ENCODE measurements at places on chromosomes 13 and 19.

GRCh38 chr13:109336730-109337129, 449.7 kb downstream of the IRS2 start:
- DNase-seq: no peak

GRCh38 chr13:37070145-37070695, 10.7 kb upstream of the SUPT20H start:
- DNase-seq: no peak

DNA sequence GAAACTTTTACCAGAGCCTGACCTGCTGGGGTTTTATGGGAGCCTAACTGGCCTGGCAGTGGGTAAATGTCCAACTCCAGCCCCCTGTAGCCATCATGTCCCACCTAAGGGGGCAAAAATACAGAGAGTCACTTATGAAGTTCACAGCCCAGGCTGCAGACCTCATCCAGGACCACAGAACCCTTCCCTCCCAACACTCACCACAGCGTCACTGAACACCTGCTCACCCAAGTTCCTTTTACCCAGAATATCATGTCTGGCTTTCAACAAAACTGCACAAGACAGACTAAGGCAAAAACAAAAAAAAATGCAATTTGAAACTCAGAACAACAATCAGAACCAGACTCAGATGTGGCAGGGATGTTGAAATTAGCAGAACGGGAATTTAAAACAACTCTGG, 6.4 kb downstream of the CEACAM3 start:
- DNase-seq: no peak

DNA sequence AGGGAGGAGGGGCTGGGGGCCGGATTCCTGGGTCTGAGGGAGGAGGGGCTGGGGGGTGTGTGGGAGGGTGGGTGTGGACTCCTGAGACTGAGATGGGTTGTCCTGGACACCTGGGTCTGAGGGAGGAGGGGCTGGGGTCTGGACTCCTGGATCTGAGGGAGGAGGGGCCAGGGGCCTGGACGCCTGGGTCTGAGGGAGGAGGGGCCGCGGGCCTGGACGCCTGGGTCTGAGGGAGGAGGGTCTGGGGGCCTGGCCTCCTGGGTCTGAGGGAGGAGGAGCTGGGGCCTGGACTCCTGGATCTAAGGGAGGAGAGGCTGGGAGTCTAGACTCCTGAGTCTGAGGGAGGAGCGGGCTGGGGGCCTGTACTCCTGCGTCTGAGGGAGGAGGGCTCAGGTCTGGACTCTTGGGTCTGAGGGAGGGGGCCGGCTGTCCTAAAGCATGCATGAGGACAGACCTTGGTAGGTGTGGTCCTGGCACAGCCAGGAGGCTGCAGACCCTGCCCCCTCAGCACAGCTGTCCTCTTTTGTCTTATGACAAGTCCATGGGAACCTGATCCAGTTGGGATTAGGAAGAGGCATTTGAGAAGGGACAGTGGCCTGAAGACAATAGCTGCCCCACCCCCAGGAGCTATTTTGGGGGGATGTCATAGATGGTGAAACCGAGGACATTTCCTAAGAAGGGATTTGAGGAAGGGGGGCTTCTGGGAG, 1.3 kb downstream of the TNNT1 start:
- DNase-seq: no peak

DNA sequence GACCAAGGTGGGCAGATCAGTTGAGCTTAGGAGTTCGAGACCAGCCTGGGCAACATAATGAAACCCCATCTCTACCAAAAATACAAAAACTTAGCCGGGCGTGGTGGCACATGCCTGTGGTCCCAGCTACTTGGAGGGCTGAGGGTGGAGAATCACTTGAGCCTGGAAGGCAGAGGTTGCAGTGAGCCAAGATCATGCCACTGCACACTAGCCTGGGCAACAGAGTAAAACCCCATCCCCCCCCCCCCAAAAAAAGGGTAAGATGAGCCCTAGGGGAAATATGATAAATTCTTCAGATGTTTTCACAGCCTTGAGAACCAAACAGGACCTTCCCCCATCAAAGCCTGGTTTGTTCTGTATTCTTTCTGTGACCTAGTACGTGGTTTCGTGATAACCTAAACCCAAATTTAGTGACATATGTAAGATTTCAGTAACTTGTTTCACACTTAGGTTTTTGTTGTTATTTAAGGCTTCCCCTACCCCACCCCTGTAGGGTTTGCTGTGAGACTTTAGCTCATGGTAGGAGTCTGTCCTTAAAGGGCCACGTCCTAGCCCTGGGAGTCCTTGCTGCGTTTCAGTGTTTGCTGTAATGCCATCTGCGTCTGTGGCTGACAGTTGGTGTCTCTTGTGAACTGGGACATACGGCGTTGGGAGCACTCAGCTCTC, 49.6 kb downstream of the MYO9B start:
- DNase-seq: no peak

- DNase-seq: no peak
These were observed 194.7 kb downstream of the B3GLCT start for GRCh38 chr13:31394506-31394905.

DNA sequence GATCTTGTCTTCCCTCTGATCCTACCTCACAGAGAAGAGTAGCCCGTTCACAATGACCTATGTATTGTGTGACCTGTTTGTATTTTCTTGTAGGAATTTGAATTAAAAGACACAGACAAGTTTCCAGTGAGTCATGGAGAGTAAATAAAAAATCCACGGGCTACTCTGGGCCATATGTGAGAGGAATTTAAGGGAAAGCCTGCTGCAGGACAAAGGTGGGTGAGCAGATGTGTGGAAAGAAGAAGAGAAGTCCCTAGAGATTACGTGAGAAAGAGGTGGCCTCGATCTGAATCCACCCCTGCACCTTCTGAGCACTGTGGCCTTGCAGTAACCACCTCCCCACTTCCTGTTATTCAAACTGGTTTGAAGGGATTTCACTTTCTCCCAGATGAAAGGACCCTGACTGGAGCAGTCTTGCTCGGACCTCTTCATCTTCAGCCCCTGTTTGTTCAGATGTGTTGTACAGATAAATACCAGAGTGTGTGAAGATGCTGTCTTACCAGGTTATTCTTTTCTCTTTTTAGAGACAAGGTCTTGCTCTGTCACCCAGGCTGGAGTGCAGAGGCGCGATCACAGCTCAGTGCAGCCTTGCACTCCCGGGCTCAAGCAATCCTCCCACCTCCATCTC, 205.4 kb downstream of the PDS5B start:
- no peak for DNase-seq

DNA sequence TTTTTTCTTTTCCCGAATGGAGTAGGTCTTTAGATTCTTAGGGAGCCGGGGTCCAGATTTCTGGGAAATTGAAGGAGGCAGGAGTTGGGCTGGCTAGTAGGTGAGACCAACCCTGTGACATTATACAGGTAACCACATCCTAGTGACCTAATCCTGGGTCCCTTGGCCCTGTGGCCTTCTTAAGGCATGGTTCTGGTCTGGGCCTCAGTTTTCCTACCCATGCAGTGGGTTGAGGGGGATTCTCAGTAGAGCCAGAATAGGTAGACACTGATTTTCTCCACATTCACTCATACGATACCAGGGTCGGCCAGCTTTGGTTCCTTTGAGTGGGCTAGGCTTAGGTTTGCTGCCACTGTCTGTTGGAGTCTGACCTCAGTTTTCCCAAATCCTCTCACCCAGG, 7.2 kb downstream of the PPFIA3 start:
- no peak for DNase-seq

DNA sequence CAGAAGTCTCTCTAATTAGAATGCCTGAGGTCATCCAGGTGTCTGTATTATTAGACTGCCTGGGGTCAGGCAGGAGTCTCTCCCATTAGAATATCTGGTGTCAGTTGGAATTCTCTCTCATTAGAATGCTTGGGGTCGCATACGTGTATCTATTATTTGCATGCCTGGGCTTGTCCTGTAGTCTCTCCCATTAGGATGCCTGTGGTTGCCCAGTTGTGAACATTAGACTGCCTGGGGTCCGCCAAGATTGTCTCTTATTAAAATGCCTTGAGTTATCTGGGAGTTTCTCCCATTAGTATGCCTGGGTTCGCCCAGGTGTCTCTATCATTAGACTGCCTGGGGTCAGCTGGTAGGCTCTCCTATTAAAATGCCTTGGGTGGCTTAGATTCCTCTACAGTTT, 1494.7 kb downstream of the UQCRFS1 start:
- no peak for DNase-seq

GRCh38 chr19:48600679-48601417, 5.7 kb upstream of the SPACA4 start:
- no peak for DNase-seq

- DNase-seq: no peak
These were observed 17.0 kb upstream of the TMEM255B start for GRCh38 chr13:113742000-113742441.

DNA sequence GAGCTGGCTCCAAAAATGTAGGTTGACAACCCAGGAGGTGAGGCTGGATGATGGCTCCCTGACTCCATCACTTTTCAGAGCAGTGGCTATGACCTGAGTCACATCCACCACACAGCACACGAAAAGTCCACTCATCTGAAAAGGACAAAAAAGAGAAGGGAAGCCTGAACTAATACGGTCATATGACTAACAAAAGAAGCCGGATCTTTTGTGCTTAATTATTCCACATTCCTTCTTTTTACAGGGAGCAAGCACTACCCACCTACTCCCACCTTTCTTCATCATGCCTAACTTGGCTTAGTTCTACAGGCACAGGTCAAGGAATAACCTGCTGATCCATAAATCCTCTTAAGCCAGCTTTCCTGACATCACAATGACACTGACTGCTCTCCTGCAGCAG, 601.3 kb upstream of the MIR17HG start:
- DNase-seq: no peak

- no peak for DNase-seq
These were observed 2.5 kb upstream of the UBE2M start for GRCh38 chr19:58560921-58561320.

DNA sequence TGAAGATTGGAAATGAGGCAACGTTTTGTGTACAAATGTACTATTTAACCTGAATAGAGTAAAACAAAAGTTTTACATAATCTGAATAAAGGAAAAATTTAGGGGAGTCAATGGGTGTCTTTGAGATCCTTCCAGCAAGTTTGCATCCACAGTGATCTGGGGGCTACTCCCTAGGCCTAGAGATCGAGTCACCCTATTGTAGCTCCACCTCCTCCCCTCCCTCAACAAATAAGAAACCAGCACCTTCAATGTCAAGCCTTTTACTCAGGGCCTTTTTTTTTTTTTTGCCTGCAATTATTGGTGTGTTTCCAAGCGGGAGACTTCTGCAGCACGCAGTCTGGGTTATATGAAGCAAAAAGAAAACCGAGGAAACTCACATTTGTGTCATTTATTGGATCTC, 16.3 kb upstream of the RAP2A start:
- no peak for DNase-seq

GRCh38 chr13:91399189-91400062, 1.0 kb downstream of the GPC5 start:
- no peak for DNase-seq

GRCh38 chr13:20132052-20132634, 28.7 kb downstream of the GJA3 start:
- peak; percentile 51 for DNase-seq

DNA sequence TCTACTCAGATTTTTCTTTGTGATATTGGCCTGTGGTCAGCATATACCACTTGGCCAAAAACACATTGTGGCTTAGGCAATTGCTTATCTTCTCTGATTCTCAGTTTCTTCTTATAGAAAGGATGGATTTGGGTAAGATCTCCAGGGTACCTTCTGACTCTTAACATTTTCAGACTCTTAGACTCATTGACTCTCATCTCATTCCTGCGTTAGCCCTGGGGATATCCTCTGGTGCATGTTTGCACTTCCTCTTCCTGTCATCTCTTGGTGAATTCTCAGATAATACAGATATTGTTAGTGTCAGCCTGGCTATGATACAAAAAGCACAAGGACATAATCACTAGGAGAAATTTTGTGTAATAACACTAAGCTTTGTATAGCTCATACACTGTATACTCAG, 492.5 kb upstream of the GPC6 start:
- no peak for DNase-seq

DNA sequence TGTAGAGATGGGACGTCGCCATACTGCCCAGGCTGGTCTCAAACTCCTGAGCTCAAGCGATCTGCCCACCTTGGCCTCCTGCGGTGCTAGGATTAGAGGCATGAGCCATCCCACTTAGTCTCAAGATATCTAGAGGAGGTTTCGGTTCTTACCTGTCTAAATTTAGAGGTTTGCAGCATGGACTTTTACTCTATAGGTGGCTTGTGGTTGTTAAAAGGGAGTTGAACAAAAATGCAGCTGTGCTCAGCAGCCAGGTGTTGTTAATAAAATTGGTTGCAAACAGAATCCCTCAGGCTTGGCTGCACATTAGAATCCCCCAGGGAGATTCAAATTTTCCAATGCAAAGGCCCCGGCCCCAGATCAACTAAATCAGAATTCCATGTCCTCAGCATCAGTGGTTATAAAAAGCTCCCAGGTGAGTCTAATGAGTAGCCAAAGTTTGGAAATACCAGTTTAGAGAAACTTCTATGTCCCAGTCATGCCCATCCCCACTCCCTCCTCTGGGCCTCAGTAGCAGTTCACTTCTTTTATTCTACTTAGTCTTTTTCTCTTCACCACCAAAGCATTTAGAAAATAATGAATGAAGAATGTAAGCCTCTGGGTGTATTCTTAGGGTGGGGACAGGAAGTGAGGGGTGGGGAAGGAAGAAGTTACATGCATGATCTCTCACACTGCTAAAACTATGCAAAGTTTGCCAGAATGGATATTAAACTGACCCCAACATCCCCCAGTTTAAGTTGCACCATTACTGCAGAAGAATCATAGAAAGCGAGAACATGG, 471.0 kb downstream of the COG6 start:
- DNase-seq: no peak

- no peak for DNase-seq
These were observed 3.4 kb upstream of the PIK3R2 start for GRCh38 chr19:18149596-18149975.

DNA sequence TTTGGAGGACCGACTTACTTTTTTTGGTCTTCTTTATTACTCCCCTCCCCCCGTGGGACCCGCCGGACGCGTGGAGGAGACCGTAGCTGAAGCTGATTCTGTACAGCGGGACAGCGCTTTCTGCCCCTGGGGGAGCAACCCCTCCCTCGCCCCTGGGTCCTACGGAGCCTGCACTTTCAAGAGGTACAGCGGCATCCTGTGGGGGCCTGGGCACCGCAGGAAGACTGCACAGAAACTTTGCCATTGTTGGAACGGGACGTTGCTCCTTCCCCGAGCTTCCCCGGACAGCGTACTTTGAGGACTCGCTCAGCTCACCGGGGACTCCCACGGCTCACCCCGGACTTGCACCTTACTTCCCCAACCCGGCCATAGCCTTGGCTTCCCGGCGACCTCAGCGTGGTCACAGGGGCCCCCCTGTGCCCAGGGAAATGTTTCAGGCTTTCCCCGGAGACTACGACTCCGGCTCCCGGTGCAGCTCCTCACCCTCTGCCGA, 409 bp downstream of the FOSB start:
- DNase-seq: no peak

- DNase-seq: no peak
These were observed 630 bp downstream of the RNF126 start for GRCh38 chr19:662207-662961.

- DNase-seq: no peak
These were observed 26.2 kb downstream of the FREM2 start for GRCh38 chr13:38713046-38713445.
